ENCODE measurements at places on chromosomes 7 and 10.

DNA sequence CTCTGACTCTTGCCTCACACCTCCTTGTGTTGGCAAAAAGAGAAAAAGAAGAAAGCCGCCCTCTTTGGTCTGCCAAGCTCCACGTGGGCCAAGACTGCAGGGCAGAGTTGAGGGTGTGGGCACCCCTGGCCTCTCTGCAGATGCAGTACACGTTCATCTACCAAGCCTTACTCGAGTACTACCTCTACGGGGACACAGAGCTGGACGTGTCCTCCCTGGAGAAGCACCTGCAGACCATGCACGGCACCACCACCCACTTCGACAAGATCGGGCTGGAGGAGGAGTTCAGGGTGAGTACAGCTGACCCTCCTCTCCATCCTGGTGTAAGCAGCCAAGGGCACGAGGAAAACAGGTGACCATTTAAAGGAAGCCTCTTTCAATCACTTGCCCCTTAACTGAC, 56.1 kb downstream of the MKI67 start:
- DNase-seq, result no peak

DNA sequence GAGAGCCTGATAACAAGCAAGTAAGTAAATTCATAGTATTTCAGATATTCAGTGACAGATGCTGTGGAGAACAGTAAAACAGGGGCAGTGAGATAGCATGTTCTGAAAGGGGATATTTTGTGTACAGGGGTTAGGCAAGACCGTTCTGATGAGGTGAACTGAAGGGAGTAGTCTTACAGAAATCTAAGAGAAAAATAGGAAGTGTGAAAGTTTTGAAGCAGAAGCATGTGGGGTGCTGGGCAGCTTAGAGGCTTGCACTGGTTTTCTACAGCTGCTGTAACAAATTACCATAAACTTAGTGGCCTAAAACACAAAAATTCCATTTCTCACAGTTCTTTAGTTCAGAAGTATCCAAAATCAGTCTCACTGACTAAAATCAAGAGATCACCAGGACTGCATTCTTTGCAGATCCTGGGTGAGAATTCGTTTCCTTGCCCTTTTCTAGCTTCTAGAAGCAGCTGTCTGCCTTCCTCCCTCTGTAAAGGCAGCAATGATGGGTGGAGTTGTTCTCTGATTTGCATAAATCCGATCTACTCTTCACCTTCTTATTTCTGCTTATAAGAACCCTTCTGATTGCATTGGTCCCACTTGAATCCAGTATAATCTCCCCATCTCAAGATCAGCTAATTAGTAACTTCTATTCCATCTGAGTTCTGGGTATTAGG, 7.5 kb upstream of the KLF14 start:
- no peak for DNase-seq

DNA sequence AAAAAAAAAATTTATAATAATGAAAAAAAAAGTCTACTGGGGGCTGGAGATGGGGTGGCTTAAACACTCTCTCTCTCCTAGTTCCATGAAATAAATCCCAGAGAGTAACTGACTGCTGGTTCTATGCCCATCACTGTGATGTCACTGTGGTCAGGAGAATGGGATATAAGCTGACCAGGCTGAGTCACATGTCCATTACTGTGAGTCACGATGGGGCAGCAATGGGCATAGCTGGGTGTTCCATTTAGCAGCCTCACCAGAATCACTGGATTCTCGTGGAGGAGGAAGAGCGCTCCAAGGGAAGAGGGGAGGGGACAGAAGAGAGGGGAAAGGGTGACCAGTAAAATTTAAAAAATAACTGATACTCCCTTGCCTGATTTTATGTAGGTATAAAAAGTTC, 37.1 kb downstream of the MASTL start:
- no peak for DNase-seq

DNA sequence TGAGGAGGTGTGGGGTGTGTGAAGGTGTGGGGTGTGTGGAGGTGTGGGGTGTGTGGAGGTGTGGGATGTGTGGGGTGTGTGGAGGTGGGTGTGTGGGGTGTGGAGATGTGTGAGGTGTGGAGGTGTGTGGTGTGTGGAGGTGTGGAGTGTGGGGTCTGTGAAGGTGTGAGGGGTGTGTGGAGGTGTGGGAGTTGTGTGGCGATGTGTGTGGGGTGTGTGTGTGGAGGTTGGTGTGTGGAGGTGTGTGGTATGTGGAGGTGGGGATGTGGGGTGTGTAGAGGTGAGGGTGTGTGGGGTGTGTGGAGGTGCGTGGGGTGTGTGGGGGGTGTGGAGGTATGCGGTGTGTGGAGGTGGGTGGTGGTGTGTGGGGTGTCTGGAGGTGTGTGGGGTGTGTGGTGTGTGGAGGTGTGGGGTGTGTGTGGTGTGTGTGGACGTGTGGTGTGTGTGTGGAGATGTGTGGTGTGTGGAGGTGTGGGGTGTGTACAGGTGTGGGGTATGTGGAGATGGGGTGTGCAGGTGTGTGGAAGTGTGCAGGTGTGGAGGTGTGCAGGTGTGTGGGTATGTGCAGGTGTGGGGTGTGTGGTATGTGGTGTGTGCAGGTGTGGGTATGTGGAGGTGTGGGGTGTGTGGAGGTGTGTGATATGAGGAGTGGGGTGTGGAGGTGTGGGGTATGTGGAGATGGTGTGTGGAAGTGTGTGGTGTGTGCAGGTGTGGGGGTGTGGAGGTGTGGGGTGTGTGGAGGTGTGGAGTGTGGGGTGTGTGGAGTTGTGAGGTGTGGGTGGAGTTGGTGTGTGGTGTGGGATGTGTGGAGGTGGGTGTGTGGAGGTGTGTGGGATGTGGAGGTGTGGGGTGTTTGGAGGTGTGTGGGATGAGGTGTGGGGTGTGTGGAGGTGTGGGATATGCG, 34.5 kb downstream of the SPDYE17 start:
- no peak for DNase-seq

GRCh38 chr7:30526163-30526562, 21.5 kb upstream of the GGCT start:
- DNase-seq, result no peak

- DNase-seq, result no peak
Measured at GRCh38 chr7:77327932-77328628, 88.1 kb downstream of the GSAP start.

GRCh38 chr7:92674379-92674778, 84.2 kb upstream of the FAM133B start:
- no peak for DNase-seq

DNA sequence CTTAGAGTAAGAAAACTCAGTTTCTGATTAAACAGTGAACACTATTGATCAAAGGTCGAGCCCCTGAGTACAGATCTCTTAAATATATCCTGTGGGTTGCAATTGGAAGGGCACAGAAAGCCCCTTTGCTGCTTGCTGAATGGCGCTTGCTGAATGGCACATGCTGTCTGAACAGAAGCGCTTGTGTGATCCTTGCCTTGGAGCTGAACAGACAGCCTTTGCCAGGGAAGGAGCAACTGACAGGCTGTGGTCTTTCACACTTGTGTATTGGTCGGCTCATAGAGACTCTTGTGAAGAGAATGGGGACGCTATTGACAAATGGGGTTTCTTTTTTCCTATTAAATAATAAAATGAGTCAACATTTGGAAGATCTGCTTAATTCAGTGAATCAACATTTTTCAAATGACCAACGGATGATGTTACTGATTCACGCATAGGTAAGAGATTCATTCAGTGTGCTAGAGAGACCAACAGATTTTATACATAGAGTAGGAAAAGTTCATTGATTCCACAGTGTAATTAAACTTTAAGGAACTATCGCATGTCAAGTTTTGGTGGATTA, 99.4 kb upstream of the TNS3 start:
- no peak for DNase-seq

GRCh38 chr7:27409311-27409710, 166.7 kb downstream of the EVX1 start:
- DNase-seq, result no peak

DNA sequence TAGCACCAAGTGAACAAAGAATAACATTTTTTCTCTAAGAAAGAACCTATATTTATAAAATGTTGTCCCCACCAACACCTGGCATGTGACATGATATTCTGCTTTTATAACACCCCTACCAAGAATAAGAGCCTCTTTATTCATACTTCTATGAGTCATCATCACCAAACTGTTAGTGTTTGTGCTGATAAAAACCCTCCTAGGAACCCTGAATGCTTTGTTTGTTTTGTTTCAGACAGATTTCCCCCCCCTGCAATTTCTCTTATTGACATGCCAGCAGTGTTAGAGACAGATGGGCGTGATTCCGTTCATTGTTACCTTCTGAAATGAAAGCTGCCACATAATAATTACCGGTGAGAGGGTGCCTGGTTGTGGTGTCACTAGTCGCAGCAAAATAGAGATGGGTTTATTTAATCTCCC, 651.1 kb downstream of the SORCS1 start:
- DNase-seq, result no peak

DNA sequence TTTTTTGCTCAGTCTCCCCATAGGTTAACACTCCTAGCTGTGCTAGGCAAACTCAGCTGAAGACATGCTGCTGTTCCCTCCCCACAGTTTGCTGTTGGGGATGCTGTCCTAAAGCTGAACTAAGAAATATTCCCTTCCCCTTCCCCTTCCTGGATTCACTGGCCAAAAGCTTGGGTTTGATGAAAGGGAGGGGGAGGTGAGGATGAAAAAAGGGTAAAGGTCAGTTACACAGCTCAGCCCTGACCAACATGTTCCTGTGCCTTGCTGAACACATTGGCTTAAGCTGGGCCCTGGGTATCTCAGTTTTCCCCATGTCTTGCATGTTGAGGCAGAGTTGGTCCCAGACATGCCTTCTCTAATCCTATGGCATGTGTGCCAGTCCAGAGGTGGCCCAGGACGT, 15.3 kb downstream of the CCM2 start:
- no peak for DNase-seq

- DNase-seq, result no peak
Measured at GRCh38 chr7:102287111-102287980, 678 bp downstream of the SH2B2 start.

DNA sequence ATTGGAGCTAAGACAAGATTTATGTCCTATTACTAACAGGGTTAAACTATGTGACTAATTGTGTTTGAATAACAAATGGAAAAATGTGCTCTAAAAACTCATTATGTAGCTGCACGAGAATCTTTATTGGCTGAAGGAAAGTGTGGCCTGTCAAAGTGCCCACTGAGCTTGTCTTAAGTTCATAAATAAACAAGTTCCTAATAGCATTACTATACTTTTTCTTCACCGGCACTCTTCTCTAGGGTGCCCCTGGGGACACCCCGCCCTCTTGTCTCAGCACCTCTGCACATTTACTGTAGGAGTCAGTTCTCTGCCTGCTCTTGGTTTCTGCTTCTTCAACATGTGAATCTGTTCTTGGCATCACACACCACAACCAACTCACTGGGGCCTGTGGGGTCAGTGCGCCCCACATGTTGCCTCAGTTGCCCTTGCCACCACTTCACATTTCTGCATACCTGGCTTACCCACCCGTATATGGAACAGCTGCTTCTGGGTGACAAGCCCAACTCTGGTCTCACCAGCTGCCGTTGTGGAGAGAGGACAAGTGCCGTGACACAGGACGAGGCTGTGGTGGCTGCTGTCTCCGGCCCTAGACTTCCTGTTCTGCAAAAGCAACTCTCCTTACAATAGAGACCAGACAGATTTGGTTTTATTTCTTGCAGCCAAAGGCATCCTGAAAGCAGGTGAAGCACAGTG, 96.3 kb upstream of the DDC start:
- DNase-seq, result no peak

GRCh38 chr7:14209896-14210484, 220.5 kb upstream of the ETV1 start:
- DNase-seq, result no peak

DNA sequence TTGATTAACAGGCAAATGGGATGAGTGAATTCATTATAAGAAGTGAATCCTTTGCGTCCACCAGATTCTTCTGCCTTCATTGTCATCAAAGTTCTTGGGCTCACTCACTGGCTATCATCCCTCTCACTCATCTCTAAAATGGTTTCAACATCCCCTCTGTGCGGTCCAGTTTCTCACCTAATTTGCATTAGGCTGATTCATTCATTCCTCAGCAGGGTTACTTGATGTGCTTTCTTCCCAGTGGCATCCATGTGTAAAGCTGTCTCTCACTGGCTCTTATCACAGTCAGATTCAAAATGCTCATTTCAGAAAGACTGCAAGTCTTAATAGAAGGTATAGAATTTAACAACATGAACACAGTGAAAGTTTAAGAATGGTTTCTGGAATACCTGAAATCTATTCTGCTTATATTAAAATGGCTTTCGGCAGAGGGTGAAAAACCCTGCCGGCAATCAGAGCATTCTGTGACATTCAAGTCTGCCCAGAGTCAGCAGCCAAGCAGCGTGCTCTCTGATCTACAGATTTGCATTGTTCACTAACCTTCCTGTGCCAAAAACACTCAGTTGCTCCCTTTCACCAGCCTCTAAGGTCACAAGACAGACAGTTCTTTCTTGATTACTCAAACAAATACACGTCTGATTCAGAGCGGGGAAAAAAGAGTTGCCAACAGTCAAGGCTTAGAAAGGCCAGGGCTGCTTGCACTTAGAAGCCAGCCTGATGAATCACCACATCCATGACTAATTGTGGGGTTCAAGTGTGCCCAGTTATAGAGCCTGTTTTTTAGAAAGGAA, 106.7 kb downstream of the TES start:
- DNase-seq, result no peak

DNA sequence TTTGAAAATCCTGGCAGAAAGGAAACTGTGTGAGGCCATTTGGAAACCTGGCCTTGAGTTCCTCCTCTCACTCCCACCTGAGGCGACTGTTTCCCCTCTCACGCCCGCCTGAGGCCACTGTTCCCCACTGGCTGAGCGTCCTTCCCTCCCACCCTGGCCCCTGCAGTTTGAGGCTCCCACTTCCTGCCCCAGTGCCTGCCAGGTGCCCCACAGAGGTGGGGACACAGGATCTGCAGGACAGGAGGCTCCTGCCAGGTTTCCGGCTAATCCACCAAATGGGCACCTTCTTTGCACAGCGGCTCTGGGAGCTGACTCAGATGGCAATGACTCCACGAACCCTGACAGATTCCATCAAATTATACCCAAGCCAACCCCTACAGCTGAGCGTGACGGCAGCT, 24.3 kb upstream of the LARP4B start:
- DNase-seq, result no peak

GRCh38 chr7:16430133-16430532, 8.8 kb upstream of the CRPPA start:
- DNase-seq, result no peak

DNA sequence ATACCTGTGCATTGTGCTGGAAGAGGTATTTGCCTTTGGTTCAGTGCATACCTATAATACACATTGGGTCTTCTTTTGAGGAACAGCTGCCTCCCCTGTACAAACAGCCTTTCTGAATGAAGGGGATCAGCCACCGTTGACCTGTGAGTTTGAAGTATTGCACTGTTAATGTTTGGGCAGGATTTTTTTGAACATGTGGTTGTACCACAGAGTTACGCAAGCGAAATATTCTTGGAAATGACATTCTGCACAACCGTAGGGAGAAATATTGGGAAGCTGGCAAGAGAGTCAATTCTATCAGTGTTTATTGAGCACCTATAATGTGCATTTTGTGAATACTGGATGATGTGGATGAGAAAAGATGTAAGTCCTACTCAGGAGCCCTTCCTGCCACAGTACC, 270.6 kb downstream of the AUTS2 start:
- no peak for DNase-seq

DNA sequence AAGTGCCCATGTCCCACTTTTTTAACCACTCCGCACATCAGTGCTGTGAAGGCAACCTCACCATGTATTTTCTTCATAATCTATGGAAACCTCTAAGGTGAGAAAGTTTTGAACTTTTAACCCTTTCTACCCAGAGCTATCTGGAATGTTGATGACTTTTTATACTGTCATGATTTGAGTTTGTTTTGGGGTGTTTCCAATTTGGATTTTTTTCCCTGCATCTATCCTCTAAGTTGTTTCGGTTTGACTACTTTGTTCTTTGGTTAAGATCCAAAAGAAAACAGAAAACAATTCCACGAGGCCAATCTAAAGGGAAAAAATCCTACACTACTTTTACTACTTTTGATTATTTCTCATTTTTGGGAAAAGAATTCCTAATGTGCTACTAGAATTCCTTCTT, 279.7 kb downstream of the USP6NL start:
- no peak for DNase-seq
